Fibroblast of gingiva (primary cell): ENCODE measurements at places on chromosomes 12 and 14.

- no peak for DNase-seq
Observed at GRCh38 chr14:101564819-101565698, 3.8 kb downstream of the DIO3 start.

GRCh38 chr12:95790917-95791849 lies 619 bp upstream of the NTN4 start:
- DNase-seq, result no peak

GRCh38 chr12:13365748-13366366 lies 169.3 kb downstream of the EMP1 start:
- no peak for DNase-seq

- peak; percentile 27 for DNase-seq
Observed at GRCh38 chr12:115572440-115572839, 705.1 kb downstream of the MED13L start.

DNA sequence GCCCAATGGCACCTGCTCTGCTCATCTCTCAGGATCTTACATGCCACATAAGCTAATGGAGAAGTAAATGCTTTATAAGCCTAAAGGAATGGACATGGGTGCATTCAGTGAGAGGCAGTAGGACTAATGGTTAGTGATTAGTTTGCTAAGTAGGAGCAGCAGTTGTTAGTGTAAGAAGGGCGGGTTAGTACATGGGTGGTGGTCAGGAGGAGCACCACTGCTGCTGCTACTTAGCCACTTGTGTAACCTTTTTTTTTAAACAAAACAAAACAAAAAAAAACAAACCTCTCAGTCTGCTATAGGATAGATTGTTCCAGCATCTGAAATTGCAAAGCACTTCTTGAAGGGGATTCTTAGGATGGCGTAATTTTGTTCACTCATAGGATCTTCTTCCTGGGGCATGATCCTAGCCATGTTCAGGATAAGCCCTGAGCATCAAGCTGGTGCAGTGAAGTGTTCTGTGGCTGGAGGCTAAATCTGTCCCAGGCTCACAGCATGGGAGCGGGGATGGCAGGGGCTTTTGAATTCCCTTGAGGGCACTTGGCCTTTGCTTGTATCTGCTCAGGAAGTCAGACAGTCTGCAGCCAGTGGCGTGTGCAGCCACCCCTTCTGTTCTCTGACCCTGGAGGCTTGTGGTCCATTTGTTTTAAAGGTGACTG lies 63.6 kb downstream of the CHST11 start:
- DNase-seq, result peak; percentile 19

- DNase-seq, result no peak
Observed at GRCh38 chr12:120216742-120217605, 16.1 kb upstream of the RPLP0 start.

- DNase-seq, result no peak
Observed at GRCh38 chr12:107335802-107336570, 242.6 kb upstream of the CRY1 start.

- no peak for DNase-seq
Observed at GRCh38 chr14:82403987-82404386, 870.3 kb upstream of the SEL1L start.

DNA sequence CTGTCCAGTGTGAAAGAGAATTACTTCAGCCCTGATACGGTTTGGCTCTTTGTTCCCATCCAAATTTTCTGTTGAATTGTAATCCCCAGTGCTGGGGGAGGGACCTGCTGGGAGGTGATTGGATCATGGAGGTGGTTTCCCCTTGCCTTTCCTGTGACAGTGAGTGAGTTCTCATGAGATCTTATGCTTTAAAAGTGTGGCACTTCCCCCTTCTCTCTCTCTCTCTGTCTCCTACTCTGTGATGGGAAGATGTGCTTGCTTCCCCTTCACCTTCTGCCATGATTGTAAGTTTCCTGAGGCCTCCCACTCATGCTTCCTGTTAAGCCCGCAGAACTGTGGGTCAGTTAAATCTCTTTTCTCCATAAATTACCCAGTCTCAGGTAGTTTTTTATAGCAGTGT lies 5.5 kb upstream of the SLC15A5 start:
- DNase-seq, result no peak

- no peak for DNase-seq
Observed at GRCh38 chr14:25110106-25110505, 60.2 kb upstream of the STXBP6 start.

- DNase-seq, result no peak
Observed at GRCh38 chr12:48768736-48769135, 20.2 kb downstream of the ADCY6 start.

DNA sequence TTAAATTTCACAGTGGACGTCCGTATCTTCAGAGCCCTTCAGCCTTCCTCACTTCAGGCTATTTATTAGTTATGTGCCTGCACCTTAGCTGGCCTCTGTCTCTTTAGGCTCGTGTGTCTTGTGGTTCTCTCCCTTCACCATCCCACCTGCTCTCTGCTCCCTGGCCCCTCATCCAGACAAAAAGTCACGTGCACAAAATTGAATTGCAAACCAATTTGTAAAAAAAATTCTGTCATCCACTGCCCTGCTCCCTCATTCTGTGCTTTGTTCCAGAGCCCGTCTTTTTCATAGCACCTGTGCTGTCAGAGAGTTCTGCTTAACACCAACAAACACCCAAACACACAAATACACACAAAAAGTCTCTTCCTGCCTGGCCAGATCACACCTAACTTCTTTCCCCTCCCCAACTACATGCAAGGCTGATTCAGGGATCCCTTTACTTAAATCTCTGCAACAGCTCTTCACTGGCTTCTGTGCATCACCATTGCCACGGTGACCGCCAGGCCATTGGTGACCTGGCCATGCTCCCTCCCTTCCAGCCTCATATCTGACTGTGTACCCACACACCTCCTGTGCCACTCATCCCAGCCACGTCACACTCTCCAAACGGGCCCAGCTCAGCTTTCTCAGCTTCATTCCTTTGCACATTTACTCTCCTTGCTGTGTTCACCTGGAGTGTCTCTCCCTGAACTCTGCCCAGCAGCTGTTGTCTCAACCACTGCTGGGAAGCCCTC lies 205.7 kb downstream of the TTC8 start:
- no peak for DNase-seq

DNA sequence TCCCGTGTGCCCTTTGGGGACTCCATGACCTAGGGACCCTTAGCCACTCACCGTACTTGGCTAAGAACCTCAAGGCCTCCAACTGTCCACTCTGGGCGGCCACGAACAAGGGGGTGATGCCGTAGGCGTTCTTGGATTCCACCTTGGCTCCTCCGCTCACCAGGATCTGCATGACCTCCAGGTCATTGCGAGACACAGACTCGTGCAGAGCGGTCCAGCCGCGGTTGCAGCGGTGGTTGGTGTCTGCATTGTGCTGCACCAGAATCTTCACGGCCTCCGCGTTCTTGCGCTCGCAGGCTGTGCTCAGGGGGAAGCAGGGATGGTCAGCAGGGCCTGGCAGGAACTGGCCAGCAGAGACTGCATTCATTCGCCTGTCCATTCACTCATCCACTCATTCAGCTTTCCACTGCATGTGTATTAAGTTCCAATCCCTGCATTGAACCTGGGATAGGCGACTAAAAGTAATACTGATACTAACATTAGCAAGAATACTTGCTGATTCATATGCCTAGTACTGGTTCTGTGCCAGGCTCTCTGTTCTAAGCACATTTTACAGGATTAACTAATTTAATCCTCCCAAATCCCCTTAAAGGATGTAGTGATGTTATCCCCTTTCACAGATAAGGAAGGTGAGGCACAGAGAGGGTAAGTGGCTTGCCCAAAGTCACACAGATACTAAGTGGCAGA lies 23.9 kb downstream of the FAM181A start:
- no peak for DNase-seq

- peak; percentile 82 for DNase-seq
Observed at GRCh38 chr14:51304941-51305340, 64.9 kb downstream of the TMX1 start.

GRCh38 chr12:99223579-99223978 lies 424.0 kb upstream of the GARIN6 start:
- no peak for DNase-seq

GRCh38 chr12:107906707-107907106 lies 132.2 kb downstream of the ASCL4 start:
- no peak for DNase-seq

- no peak for DNase-seq
Observed at GRCh38 chr14:93712838-93713724, 75.2 kb downstream of the PRIMA1 start.

- DNase-seq, result no peak
Observed at GRCh38 chr14:105865904-105866840, 339.8 kb downstream of the TMEM121 start.

DNA sequence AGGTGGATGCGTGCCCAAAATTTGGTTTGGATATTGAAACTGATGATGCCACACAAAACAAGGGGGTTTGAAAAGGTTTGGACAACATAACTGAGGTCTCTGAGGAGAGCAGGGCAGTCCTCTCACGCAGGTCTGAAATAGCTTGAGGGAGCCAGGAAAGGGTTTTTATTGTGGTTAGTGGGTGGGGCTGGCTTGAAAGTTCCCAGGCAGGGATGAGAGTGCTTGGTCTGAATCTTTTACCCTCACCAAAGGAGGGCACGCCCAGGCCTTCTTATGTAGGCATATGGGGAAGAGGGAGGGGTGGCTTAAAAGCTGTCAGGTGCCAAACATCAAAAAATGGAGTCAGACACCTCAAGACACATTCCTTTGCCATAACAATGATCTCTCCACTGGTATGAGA lies 493.1 kb upstream of the CCDC196 start:
- no peak for DNase-seq

DNA sequence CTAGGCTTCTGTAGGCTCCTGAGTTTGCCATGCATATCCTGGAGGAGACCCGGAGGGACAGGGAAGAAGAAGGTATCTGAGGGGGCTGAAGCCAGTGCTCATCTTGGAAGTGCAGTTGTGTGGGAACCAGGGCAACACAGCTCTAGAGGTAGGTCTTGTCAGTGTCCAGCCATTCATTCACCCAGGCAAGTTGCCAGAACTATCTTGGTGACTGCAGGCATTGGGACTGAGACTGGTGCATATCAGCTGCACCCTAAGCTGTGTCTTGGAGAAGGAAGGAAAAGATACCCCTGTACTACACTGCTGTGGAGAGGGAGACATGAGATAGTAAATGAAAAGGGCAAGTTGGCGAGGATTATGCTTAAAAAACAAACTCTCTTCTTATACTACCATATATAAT lies 4.9 kb upstream of the WIF1 start:
- DNase-seq, result no peak

GRCh38 chr14:91219517-91220389 lies 24.8 kb downstream of the GPR68 start:
- no peak for DNase-seq

- no peak for DNase-seq
Observed at GRCh38 chr12:94012590-94012989, 135.8 kb upstream of the PLXNC1 start.

DNA sequence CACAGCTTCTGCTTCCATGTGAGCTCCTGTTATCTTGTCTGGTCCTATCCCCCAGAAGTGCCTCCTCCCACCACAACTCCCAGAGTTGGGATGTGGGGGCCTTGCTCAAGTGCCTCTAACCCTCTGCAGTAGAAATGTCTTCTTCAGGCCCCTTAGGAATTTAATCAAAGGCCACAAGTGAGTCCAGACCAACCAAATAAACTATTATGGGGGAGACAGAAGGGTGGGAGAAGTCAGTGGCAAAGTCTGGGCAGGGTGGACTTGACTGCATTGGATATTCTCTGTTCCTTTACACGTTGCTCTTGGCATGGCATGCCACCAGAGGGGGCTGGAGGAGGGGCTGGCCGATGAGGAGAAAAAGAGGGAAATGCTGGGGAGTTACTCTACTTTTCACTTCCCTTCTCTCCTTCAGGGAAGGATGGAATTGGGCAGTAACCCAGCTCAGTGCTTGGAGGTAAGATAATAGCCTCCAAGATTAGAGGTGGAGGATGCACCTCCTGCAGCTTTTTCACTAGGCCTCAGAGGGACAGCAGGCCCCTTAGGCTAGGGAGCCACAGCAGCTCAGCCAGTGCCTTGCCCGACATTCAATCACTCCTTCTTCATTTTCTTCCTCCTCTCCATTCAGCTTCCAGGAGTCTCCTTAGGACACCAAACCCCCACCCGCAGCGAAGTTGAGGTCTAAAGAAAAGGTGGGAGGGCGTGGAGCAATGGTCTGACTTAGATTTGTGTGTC lies 1.2 kb upstream of the AP1G2 start:
- no peak for DNase-seq

- DNase-seq, result no peak
Observed at GRCh38 chr14:105488781-105489541, 2.1 kb upstream of the TEDC1 start.

DNA sequence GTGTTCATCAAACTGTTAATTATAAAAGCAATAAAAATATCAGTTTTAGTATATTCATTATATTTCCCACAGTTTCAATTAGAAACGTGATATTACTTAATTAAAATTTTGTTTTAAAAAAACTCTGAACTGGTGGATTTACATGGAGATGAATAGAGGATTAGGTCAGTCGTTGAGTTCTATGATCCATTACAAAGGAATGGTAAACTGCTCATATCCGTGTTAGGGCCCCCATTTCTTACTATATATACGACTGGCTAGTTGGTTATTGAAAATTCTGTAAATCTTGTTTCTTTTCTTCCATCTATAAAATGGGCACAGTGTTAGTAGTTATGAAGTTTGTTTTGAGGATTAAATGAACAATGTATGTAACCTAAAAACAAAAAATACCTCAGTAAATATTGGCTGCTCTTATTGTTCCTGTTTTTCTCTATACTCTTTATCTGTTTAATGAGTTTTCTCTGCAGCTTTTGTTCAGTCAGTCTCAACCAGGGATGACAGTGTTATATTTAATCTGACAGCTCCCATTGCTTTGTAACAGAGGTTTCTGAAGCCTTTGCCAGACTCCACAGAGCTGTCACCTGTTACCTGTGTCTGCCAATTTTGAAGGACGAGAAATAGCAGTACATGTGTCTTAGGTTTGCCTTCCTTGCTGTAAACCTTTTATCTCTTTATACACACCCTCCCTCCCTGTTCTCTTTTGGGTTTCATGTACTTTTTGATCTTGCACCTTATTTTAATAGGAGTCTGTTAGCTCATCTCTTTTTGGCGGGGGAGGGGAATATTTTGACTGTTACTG lies 41.5 kb downstream of the FRS2 start:
- DNase-seq, result no peak

DNA sequence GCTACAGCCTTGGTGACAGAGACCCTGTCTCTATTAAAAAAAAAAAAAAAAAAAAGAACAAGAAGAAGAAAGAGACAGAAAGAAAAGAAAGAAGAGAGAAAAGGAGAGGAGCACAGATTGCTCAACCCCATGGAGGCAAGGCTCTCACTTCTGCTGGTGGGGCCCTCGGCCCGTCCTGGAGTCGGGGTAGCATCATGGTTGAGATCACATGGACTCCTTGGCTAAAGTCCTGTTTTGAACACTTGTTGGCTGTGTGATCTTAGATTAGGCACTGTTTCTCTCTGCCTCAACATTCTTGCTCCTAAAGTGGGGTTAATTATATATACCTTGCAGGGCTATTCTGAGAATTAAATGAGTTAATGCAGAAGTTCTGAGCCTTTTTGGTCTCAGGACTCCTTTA lies 207.7 kb downstream of the CACNA1C start:
- DNase-seq, result no peak
